HFF-Myc (cell line): ENCODE measurements at places on chromosomes 2 and 18.

GRCh38 chr2:232609607-232610006 lies 23.8 kb upstream of the EFHD1 start:
- DNase-seq: no peak

DNA sequence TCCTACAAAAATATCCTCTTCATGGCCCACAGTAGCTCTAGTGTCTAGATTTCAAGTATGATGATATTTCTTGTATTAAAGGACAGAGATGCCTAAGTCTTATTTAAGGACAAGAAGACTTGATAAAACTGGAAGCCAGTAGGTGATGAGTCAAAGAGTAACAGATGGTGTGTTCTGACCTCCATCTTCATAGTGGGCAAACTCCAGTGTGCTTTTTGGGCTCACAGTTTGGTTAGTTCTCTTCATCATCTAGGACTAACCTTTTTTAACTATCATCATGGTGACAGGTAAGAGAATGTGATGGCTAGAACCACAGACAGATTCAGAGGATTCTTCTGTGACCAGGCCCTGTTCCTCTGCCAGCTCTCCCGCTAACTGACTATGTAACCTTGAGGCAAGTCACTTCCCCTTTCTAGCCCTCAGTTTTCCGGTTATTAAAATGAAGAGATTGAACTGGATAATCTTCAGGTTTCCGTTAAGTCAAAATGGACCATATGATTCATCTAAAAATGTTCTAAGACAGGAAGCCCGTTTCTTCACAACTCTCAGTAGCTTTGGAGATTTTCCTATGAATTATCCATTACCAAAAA lies 140.3 kb upstream of the RASGRP3 start:
- DNase-seq: no peak

DNA sequence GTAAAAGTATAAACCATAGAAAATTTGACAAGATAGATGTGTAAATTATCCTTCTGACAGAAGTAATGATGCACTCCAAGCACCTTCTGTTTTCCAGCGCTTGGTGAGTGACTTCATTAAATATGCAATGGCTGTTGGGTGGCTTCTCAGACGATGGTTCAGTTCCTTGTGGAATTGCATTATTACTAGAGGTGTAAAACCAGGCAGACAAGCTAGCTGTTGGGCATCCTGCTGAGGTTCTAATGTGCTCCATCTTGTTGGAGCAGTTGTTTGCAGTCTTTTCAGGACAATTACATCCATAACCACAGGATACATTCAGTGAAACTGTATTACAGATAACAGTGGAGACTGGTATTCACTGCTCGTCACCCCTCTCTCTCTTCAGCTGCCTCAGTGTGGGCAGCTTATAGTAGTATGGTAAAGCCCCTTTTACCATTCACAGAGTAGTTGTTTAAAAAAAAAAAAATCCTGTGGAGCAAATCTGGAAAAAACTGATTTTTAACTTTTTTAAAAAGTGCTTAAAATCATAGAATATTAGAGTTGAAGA lies 143.5 kb downstream of the AGPS start:
- DNase-seq: no peak

- DNase-seq: no peak
Observed at GRCh38 chr2:44668336-44668735, 273.2 kb upstream of the SIX3 start.

DNA sequence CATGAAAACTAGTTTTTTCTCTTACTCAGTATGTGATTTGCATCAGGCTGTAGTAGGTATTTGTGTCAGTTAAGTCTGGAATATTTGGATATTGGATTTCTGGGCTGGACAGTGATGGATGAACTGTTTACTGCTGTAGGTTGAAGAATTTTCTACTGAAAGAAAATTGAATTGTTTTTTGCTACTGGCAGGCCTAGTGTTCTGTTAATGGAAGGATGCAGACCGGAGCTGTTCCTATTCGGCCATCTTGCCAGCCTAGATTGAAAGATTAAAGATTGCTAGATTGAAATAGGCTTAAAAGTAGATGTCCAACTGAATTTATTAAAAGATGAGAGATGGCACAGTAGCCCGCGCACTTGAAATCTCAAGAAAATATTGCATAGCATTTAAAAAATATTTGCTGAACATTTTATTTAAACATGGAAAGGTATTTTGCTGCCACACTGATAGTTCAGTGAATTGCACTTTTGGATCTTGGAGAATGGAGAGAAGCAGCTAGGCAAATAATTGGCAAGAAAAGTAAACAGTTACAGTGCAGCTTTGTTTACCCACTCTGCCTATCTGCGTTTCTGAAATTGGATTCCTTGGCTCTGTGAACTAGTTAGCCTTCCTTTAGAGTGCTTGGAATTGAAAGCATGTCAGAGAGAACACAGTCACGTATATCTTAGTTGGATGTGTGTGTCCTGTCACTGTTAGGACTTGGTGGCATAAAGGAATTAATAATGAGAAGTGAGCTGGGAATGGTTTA lies 54.1 kb downstream of the EPB41L5 start:
- no peak for DNase-seq

GRCh38 chr18:8970843-8971242 lies 131.7 kb upstream of the NDUFV2 start:
- DNase-seq: no peak

DNA sequence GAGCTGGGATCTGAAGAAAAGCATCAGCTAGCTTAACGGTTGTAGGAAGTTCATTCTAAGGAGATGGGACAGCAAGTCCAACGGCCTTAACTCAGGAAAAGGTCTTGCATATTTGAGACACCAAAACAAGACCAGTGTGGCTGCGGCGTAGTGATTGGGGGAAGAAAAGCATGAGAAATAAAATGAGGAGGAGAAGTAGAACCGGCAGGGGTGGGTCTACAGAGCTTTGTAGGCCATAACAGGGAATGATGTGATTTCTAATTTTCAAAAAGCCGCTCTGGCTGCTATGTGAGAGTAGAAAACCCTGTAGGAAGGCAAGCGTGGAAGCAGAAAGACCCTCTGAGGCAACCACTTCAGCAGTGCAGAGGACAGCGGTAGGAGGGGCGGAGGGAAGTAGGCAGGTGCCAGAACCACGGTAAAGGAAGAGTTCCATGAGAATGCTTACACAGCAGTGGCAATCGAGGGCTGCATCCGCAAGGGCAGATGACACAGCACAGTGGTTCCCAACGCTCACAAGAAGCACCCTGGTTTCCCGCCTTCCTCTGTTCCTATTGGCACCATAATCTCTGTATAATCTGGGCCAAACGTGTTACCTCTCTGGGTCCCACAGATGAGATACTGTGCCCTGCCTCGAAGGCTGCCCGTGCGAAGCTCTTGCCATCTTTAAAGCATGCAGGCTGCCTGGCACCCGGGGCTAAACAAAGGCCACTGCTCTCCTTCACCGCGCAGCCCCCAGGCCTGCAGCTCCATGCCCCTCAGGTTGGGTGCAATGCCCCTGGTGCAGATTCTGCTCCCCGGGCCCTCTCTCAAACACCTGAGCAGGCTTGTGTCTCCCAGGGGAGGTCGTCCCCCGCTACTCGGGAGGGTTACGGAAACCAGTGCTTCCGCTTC lies 795 bp downstream of the ANKRD39 start:
- DNase-seq: no peak

GRCh38 chr2:3533836-3534235 lies 14.5 kb upstream of the ADI1 start:
- DNase-seq: no peak
